ENCODE measurements at places on chromosomes 12 and 14.

DNA sequence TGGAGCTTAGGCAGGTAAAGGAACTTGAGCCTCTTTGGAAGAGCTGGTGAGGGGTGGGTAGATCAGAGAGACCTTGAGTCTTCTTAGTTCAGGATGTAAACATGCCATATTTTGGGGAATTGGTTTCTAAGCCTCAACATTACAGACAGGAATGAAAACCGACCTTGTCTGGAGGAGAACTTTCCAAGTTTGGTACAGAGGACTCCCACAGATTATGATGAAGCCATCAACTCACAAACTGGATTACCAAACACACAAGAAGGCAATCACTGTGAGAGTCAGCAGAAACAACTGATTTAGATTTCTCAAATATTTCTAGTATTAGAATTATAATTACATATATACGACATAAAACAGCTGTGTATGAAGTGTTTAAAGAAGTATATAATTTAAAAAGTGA, 22.3 kb upstream of the AMN1 start:
- DNase-seq = no peak

DNA sequence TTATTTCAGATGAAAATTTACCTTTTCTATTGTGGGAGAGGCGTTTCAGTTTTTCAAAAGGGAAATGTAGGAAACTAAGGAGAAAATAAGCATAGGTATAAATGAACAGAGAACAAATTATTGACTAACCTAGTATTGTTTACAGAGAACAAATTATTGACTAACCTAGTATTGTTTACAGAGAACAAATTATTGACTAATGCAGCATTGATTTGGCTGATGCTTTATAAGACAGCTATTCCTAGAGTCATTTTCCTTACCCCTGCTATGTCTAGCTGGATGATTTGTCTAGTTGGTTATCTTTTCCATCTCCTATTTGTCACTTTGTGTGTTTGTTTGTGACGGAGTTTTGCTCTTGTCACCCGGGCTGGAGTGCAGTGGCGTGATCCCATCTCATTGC, 22.6 kb downstream of the TMPO start:
- no peak for DNase-seq

DNA sequence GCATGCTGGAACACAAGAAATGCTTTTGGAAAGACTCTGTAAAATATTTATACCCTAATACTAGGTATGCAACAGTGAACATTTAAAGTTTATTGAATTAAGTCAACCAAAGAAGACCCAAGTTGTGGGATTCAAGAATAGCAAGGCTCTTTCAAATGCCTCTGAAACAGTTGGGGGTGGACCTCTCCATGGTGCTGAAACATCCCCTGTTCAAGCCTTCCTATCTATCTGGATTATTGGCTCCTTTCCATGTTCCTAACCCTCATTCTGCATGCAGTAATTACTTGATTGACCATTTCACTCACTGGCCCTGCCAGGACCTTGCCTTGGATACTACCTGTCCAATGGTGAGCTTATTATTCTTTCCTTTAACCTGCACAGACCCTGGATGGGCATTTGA, 349.7 kb downstream of the NRXN3 start:
- no peak for DNase-seq

- DNase-seq = no peak
Measured at GRCh38 chr12:59494617-59495016, 101.2 kb upstream of the SLC16A7 start.

GRCh38 chr12:3136641-3137267, 59.6 kb downstream of the TSPAN9 start:
- no peak for DNase-seq

- DNase-seq = no peak
Measured at GRCh38 chr14:103544388-103545218, 15.6 kb downstream of the TRMT61A start.

DNA sequence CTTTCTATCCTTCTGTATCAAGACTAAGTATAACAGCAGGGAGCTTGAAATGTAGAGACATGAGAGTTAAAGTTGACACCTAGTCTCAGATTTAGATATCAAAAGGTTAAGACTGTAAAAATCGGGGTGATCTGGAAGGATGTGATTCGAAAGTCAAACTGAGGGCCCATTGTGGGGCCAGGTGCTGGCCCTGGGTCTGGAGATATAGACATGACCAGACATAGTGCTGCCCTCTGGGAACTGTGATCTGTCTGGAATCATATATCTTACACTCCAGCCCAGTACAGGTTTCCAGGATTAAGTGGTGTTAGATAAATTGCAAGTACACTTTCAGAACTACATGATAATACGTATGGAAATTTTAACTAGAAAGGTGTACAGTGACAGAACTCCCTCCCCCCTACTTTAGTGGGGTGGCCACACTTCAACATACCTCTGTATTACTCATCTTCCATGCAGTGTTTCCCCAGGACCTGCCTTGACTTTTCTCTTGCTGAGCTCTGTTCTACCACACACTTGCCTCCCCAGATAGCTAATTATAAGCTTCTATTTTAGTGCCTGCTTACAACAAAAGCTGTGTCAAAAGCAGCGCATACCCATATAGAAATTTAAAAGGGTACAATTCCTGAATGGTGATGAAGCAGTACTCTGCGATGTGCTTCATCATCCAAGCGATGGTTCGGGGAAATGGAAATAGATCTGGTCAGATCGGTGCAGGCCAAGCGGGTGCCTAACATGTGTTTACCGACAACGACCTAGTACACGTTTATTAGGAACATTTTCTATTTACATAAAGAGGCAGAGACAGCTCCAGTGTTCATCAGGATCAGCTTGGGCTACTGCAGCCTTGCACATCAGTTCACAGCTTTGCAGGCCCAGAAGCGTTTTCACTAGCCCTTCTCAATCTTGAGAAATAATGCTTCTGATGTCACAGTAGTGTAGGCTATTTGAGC, 68.7 kb downstream of the ARF6 start:
- no peak for DNase-seq

DNA sequence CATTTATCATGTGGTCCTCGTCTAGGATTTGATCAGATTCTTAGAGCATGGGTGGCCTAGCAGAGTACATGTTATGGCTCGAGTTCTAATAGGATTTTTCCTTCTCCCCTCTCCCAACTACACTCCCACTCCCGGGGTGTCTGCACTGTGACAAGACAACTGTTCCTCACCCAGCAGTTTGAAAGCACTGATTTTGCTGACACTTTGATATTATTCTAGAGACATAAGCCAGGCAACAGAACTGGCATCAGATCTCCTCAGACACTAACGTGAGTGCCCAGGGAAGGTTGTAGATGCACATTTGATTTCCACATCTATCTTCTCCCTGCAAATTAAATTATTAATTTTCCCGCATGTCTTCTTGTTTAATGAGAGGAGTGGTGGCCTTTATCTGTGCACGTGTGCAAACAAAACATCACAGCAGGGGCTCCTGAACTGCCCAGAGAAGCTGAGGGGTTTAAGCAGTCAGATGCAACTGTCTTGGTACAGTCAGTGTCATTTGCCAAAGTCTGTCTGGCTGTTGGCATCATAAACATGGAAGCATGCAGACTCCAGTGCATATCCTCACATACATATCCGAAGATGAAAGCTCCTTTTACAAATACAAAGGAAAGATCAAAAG, 491.8 kb downstream of the NPAS3 start:
- no peak for DNase-seq

DNA sequence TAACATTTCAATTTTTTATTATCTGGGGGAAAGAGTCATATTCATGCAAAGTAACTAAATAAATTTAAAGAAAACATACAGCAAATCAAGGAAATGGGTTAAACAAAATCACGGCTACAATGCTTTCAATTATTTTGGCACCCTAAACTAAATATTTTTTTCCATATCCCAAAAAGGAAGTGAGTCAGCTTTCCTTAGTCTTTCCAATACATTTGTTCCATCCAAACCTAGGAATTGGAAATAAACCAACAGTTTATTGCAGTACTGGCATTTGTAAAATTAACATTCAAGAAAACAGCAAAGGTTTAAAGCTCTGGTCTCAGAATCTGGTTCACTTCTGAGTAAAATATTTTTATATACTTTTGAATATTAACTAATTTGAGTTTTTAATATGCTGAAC, 89.2 kb downstream of the BCL2L14 start:
- DNase-seq = no peak

DNA sequence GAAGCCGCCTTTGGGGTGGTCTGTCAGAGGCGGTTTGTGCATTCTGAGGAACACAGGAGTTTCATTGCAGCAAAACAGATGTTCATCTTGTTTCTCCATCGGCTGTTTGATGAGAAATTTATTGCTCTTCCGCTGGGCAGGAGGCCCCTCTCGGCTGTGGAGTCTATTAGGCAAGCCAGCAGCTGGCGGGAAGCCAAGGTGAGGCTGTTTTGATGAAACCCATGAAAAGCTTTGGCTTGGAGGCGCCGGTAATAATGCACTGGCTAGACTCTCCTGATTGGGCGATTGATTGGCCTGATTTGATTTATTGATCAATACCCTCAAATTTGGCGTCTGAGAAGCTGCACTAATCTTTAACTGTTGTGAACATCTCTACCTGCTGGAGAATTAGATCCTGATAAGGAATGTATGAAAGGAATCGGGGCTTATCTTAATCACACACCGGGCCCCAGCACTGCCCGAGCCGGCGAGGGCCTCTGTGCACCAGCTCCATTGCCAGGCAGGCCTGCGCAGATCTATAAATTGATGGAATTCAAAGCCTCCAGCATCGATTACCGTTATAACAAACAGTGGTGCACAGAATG, 187.7 kb downstream of the PHETA1 start:
- no peak for DNase-seq

- DNase-seq = no peak
Measured at GRCh38 chr12:127144770-127145169, 1122.2 kb upstream of the TMEM132C start.

Measured in SW 1271 (cell line).